ENCODE measurements at places on chromosomes 2 and 18.
A peak's percentile ranks its signal among the peaks of the same experiment; 100 is the strongest.

DNA sequence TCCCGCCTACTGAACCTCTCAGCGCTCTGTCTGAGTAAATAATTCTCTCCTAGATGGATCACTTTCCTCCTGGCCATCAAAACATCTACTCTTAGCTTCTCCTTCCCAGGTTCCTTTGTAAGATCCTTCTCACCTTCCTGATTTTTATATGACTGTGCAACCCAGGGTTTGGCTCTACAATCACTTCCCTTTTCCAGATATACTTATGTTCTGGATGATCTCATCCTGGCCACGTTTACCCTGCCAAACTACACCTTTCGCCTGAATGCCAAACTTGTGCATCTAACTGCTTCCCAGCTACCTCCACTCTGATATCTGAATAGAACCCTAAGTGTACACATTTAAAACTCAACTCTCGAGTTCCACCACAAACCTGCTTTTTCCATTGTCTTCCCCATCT, 290.5 kb upstream of the REV1 start:
- DNase-seq, result no peak

GRCh38 chr2:15539999-15540398, 21.1 kb downstream of the NBAS start:
- no peak for DNase-seq

- DNase-seq, result no peak
Observed at GRCh38 chr2:21438949-21439348, 315.2 kb downstream of the TDRD15 start.

DNA sequence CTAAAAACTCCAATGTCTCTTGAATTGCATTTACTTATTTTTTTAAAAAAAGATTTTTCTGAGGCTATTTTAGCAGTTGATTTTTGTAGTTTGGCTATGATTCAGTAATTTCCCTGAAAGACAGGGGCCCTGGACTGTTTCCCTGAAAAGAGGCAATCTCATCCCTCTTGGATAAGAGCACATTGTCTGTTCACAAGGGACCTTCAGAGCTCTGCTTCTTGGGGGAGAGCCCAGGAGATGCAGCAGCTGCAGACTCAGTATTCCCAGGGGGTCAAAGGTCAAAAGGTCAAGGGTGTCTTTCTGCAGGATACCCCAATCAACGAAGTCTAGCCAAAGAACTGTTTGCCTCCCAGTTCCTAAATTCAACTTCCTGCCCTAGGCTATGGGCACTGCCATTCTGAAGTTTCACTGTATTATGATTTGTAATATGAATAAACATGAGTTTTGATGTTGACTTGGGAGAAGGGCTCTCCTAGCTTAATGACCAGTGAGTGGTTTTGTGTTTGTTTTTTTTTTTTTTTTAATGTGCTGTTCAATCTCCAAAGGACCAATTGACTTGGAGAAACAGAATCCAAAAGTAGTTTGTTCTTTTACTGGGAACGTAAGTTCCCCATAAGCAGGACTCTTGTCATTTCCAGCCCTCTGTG, 157.0 kb upstream of the SERPINE2 start:
- DNase-seq, result peak; percentile 32

GRCh38 chr2:219692521-219692920, 65.1 kb downstream of the SLC4A3 start:
- DNase-seq, result no peak

DNA sequence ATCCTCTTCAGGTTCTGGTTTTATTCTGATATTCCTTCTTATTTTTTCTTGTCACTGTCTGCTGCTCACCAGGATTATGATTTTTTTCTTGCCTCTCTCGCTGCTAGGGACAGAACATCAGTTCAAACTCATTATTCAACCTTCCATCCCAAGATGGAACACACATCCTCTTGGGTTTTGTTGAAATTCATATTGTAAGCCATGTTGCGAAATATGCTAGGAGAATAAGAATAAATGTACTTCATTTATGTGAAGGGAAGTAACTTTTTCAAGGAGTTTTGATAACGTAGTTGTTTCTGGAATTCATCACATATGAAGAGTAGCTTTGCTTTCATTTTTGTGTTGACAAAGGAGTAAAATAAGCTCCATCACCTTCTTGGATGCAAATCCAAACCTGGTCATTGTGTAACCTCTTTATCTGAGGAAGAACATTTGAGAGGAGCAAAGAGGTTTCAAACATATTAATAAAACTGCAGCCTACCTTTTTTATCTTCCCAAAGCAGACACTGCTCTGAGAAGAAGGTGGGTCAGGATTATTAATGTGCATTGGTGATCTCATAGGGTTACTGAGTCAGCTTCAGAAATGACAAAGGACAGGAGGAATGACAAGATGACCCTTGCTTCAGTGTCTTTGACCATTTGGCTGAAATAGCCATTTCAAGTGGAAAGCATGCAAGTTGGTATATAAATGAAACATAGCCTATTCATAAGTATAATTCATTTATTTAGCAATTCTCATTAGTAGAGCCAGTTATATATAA, 280.0 kb downstream of the GULP1 start:
- DNase-seq, result no peak

- DNase-seq, result no peak
Observed at GRCh38 chr2:110818767-110819481, 86.6 kb downstream of the ACOXL start.

- no peak for DNase-seq
Observed at GRCh38 chr2:51212374-51212773, 180.4 kb upstream of the NRXN1 start.

- DNase-seq, result peak; percentile 64
Observed at GRCh38 chr18:22340331-22340730, 77.4 kb downstream of the CTAGE1 start.
